Activated CD4-positive, alpha-beta memory T cell treated with anti-CD3 and anti-CD28 coated beads for 36 hours (primary cell): ENCODE measurements at places on chromosomes 1 and 21. TPM values are rescaled to one million over a fixed set of nuclear protein-coding genes. Genes with fewer than 3 reads are reported as not detected.

Gene ARHGEF10L
- total RNA-seq, result not detected

- peak overlapping the region; percentile 23 for H3K4me3 ChIP-seq
- no peaks in the 10 kb centered on the region for H3K27me3 ChIP-seq
- no peaks in the 10 kb centered on the region for H3K36me3 ChIP-seq
- H3K4me1 ChIP-seq, result peaks cover 33% of the 10 kb centered on the region
- DNase-seq, result no peak
- peak overlapping the region; percentile 88 for H3K27ac ChIP-seq
Observed at GRCh38 chr1:145985129-145985501, 11.3 kb downstream of the TXNIP start.

GRCh38 chr1:13935336-13935735, 235.3 kb downstream of the PRDM2 start:
- H3K27ac ChIP-seq, result no peak overlapping the region
- H3K27me3 ChIP-seq, result peaks cover 12% of the 10 kb centered on the region
- no peaks in the 10 kb centered on the region for H3K4me1 ChIP-seq
- DNase-seq, result no peak

DNA sequence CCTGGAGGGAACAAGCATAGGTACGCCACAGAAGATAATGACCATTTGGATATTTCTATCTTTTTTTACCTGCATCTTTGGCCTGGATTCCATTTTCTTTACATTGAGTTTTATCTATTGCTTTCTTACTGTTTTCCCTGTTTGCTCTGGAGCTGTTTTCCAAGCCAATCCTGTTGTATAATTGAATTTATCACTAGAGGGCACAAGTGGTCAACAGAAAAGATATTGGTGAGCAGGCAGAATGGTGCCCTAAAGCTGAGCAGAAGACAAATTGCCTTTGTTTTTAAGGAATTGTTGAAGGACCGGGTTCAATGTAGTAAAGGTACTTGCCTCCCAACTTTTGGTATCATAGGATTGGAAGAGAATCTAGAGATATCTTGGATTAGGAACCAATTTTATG, 152.8 kb downstream of the PPP1R12B start:
- H3K4me1 ChIP-seq, result no peaks in the 10 kb centered on the region
- DNase-seq, result no peak
- no peak overlapping the region for H3K4me3 ChIP-seq
- no peaks in the 10 kb centered on the region for H3K27me3 ChIP-seq
- H3K36me3 ChIP-seq, result peaks cover 9% of the 10 kb centered on the region

DNA sequence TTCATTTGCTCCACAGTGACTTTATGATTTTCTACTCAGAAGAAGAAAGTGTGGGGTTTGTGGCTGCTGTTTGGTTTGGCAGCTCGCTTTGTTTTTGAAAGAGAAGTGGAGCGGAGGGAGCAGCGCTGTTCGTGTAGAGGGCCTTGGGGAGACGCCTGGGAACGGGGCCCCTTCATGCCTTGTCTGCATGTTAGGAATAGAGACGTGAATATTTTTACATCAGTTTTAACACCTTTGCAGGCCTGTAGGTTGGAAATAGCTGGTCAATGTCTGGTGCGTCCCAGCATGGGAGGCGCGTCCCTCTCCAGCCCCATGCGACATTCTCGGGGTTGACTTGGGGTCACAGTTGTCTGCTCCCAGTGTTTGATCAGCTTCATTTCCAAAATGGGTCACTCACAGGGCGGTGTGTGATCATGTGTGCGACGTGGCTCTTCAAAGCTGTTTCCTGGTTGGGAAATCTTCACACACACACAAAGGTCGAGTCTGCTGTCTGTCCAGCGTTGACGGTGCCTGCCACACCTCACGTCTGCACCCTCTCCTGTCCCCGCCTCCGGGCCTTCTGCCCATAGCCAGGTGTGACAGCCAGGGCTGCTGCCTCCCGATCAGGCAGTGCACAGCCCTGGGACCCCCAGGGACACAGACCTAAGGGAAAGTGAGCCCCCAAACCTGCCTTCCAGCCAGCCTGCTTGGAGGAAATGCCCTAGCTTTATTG, 149.2 kb downstream of the PSMG1 start:
- no peak overlapping the region for H3K27ac ChIP-seq
- no peak overlapping the region for H3K4me3 ChIP-seq
- no peaks in the 10 kb centered on the region for H3K36me3 ChIP-seq
- H3K27me3 ChIP-seq, result peaks cover 17% of the 10 kb centered on the region

- no peaks in the 10 kb centered on the region for H3K4me1 ChIP-seq
- H3K27ac ChIP-seq, result no peak overlapping the region
- H3K27me3 ChIP-seq, result peaks cover 2% of the 10 kb centered on the region
- no peak for DNase-seq
Observed at GRCh38 chr1:56377431-56377830, 201.9 kb downstream of the PLPP3 start.

DNA sequence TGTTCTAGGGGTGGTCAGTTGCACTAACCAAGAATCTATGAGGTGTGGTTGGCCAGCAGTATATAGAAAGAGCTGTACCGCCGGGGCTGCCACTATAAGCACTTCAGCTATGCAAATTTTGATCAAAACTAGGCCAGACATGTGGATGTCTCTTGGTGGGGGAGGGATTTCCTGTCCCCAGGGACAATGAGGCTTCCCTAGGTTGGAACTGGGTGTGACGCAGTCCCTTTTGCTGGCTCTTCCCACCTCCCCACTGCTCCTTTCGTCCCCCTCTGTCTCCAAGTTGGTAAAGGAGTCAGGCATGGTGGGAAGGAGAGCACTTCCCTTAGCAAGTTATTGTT, 13.6 kb downstream of the SDCCAG8 start:
- no peak for DNase-seq
- H3K27ac ChIP-seq, result no peak overlapping the region
- no peaks in the 10 kb centered on the region for H3K27me3 ChIP-seq
- H3K36me3 ChIP-seq, result peaks cover 7% of the 10 kb centered on the region

Gene FGR
- 0.27 TPM for total RNA-seq

GRCh38 chr21:41501919-41502318, 6.0 kb downstream of the TMPRSS2 start:
- no peaks in the 10 kb centered on the region for H3K4me1 ChIP-seq
- no peak overlapping the region for H3K27ac ChIP-seq
- no peak overlapping the region for H3K4me3 ChIP-seq
- no peaks in the 10 kb centered on the region for H3K36me3 ChIP-seq

DNA sequence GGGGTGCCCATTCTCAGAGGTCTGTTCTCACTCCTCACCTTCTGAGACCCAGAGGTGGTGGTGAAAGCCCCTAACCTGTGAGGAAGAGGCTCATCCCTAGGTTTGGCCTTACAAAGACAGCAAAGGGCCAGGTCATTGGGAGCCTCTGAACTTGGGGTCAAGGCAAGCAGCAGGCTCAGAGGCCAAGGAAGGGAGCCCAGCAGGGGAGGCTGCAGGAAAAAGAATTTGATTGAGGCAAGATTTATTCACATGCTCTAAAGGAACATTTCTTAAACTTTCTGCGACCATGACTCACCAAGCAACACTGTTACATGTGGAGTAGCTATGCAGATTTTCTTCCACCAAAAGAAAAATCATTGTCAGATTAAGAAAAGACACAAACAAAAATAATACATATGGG, 132.5 kb upstream of the SYT6 start:
- H3K4me1 ChIP-seq, result peaks cover 9% of the 10 kb centered on the region
- no peak for DNase-seq

DNA sequence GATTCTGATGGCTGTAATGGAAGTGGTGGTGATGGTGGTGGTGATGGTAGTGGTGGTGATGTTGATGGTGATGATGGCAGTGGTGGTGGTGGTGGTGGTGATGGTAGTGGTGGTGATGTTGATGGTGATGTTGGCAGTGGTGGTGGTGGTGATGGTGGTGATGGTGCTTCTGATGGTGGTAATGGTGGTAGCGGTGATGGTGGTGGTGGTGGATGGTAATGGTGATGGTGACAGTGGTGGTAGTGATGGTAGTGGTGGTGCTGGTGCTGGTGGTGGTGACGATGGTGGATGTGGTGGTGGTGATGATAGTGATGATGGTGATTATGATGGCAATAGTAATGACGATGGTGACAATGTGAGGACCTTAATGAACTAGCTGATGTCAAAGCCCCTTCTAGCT, 35.6 kb upstream of the LRRC3 start:
- no peak overlapping the region for H3K27ac ChIP-seq
- no peaks in the 10 kb centered on the region for H3K36me3 ChIP-seq
- no peaks in the 10 kb centered on the region for H3K4me1 ChIP-seq
- DNase-seq, result no peak

- H3K27ac ChIP-seq, result no peak overlapping the region
- no peak for DNase-seq
- no peak overlapping the region for H3K4me3 ChIP-seq
- H3K27me3 ChIP-seq, result no peaks in the 10 kb centered on the region
- H3K4me1 ChIP-seq, result no peaks in the 10 kb centered on the region
Observed at GRCh38 chr1:55792870-55793269, 577.7 kb upstream of the USP24 start.

Gene ALX3
- total RNA-seq, result not detected

GRCh38 chr1:39681294-39681693, 9.4 kb upstream of the NT5C1A start:
- H3K4me1 ChIP-seq, result peaks cover 18% of the 10 kb centered on the region
- peaks cover 4% of the 10 kb centered on the region for H3K27me3 ChIP-seq
- no peak overlapping the region for H3K4me3 ChIP-seq
- no peak for DNase-seq

GRCh38 chr1:3687504-3687903, 35.2 kb downstream of the TP73 start:
- no peaks in the 10 kb centered on the region for H3K4me1 ChIP-seq
- no peaks in the 10 kb centered on the region for H3K36me3 ChIP-seq
- H3K4me3 ChIP-seq, result no peak overlapping the region
- no peak overlapping the region for H3K27ac ChIP-seq

- no peak for DNase-seq
- H3K27ac ChIP-seq, result no peak overlapping the region
- no peaks in the 10 kb centered on the region for H3K4me1 ChIP-seq
- H3K36me3 ChIP-seq, result no peaks in the 10 kb centered on the region
- peaks cover 1% of the 10 kb centered on the region for H3K27me3 ChIP-seq
Observed at GRCh38 chr1:246947255-246947654, 15.5 kb upstream of the AHCTF1 start.

Gene LYPD8
- not detected for total RNA-seq

GRCh38 chr1:168252204-168252733, 26.5 kb downstream of the SFT2D2 start:
- H3K27me3 ChIP-seq, result no peaks in the 10 kb centered on the region
- H3K4me3 ChIP-seq, result no peak overlapping the region
- no peak overlapping the region for H3K27ac ChIP-seq
- H3K4me1 ChIP-seq, result peaks cover 24% of the 10 kb centered on the region

- no peak for DNase-seq
- no peak overlapping the region for H3K4me3 ChIP-seq
- no peak overlapping the region for H3K27ac ChIP-seq
- no peaks in the 10 kb centered on the region for H3K27me3 ChIP-seq
- peaks cover 11% of the 10 kb centered on the region for H3K4me1 ChIP-seq
Observed at GRCh38 chr1:150076066-150076465, 8.5 kb downstream of the VPS45 start.

Gene DCST1
- not detected for total RNA-seq
